RPMI7951 (cell line): ENCODE measurements at places on chromosomes 3 and 15. TPM values are rescaled to one million over a fixed set of nuclear protein-coding genes. Genes with fewer than 3 reads are reported as not detected.

DNA sequence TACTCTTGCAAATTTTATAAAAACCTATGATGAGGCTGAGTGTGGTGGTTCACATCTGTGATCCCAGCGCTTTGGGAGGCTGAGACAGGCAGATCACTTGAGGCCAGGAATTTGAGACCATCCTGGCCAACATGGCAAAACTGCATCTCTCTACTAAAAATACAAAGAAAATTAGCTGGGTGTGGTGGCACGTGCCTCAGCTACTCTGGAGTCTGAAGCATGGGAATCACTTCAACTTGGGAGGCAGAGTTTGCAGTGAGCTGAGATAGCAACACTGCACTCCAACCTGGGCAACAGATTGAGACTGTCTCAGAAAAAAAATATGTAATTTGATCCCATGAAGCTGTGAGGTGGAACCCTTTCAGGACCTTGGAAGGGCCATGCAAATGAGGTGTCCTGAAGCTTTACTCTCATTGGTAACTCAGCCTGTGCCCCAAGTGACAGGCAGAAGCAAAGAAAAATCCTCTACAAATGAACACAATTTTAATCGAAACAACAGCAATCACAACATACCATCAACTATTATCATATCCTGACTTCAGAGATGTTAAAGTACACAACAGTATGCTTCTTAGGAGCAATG, 84.6 kb upstream of the CDV3 start:
- peak; percentile 77 for DNase-seq

DNA sequence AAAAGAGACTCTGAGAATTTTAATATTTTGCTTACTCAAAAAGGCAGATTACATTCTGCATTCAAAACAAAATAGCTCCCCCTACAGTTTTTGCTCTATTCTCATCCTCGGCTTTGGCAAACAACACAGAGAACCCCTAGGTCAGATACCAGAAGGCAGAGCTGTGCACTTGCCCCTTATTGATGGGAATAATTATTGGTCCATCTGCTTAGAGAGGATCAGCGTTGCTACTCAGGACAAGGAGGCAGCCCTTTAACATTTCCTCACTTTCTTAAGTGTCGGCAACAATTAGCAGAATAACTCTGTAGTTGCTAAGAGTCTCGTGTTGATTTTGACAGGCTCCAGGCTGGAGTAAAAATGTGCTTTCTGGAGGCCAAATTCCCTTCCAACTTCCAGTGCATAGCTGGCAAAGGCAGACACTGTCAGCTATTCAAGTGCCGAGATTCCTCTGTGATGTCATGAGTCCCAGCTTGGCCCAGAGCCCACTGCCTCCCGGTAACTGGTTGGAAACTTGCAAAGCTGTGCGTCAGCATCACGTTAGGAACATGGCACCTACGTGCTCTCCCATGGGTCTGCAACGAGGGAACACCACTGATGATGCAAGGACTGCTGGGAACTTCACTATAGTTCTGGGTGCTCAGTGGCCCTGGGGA, 482.7 kb upstream of the ADAMTS9 start:
- peak; percentile 74 for DNase-seq

DNA sequence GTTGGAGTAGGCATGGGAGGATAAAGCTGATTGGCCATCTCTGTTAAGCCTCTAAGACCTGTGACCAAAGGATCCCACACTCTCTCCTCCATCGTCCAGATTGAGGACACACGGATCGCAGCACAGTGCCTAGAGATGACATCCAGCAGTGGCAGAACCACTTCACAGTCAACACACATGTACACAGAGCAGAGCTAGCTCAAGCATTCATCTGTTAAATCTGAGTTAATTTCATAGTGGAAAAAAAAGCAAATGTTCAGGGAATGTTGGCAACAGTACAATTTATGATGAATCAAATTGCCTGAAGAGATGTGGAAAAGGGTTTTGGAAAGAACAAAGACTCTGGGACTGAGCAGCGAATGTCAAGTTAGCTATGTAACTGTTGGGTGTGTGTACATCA, 108.1 kb upstream of the PLAAT1 start:
- peak; percentile 54 for DNase-seq

GRCh38 chr3:59816312-59816711, 766.5 kb upstream of the CFAP20DC start:
- no peak for DNase-seq

- DNase-seq, result no peak
Observed at GRCh38 chr3:21542656-21543379, 208.2 kb downstream of the ZNF385D start.

GRCh38 chr3:30486368-30486767, 120.0 kb upstream of the TGFBR2 start:
- DNase-seq, result no peak

- peak; percentile 79 for DNase-seq
Observed at GRCh38 chr3:13546667-13547171, 2.2 kb upstream of the FBLN2 start.

- peak; percentile 55 for DNase-seq
Observed at GRCh38 chr15:74396445-74397238, 29.2 kb upstream of the CYP11A1 start.

GRCh38 chr3:107753976-107754375, 231.2 kb downstream of the BBX start:
- no peak for DNase-seq

DNA sequence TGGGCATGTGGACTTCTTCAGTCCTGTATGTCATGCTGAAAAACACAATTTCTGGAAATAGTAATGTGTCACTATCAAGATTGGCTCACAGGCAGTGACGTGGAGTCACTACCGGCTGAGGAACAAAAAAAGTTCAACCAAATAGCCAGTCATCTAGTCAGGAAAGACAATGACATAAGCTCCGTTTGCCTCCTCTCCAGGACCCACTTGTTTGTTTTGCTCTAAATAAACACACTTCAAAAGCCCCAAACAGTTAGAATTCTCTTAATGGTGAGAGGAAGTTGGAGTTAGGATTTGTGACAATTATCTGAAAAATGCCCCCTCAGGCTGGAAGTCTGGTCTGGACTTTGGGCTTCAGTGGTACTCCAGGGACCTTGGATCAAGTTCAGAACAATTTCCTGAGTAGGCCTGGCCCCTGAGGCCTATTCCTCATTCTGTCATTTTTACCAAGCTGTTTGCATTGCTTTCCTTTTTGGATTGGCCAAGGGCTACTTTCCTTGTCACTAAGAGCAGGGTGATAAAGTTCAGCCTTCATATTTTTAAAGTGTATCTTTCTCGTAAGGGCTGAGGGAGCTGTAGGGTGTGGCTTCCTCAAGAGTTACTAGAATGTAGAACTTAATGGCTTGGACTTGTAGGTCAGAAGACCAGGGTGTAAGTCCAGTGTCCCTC, 98.9 kb downstream of the EOMES start:
- peak; percentile 76 for DNase-seq

Gene ANKRD34C
- total RNA-seq, result not detected in 2 replicates

DNA sequence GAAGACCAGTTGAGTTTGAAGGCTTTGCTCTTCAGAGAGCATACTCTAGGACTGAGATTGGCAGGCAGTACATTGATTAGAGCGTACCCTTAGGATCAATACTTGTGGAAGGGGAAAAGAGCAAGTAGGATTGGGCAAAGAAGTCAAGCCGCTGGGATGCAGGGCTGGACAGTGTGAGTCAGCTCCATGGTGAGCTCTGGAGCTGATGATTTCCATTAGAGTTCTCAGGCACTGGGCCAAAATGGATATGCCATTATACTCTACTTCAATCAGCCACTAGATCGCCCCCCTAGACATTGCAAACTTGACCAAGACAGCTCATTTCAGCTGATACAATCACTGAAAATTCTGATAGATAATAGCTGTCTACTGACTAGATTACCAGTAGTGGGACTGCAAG, 432.7 kb upstream of the ALCAM start:
- no peak for DNase-seq

Gene ERC2
- total RNA-seq, result 0.10 and 0.24 TPM in 2 replicates

DNA sequence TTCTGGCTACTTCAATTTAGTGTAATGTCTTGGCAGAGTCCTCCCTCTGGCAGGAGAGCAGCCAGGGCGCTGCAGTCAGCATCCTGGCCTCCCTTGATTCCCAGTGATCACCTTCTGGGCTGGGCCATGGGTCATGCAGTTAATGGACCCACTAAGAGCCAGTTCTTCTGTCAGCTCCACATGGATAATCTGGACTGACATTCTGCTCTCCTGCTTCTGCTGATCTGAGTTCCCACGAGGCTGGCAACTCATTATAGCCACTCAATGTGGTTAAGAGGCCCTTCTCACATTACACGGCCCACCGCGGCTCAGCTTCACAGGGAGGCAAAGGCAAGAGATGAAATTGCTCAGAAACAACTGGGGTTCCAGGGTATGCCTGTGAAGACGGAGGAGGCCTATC, 94.0 kb downstream of the WDR76 start:
- DNase-seq, result peak; percentile 78

- DNase-seq, result peak; percentile 84
Observed at GRCh38 chr15:51132384-51133139, 37.9 kb upstream of the TNFAIP8L3 start.

DNA sequence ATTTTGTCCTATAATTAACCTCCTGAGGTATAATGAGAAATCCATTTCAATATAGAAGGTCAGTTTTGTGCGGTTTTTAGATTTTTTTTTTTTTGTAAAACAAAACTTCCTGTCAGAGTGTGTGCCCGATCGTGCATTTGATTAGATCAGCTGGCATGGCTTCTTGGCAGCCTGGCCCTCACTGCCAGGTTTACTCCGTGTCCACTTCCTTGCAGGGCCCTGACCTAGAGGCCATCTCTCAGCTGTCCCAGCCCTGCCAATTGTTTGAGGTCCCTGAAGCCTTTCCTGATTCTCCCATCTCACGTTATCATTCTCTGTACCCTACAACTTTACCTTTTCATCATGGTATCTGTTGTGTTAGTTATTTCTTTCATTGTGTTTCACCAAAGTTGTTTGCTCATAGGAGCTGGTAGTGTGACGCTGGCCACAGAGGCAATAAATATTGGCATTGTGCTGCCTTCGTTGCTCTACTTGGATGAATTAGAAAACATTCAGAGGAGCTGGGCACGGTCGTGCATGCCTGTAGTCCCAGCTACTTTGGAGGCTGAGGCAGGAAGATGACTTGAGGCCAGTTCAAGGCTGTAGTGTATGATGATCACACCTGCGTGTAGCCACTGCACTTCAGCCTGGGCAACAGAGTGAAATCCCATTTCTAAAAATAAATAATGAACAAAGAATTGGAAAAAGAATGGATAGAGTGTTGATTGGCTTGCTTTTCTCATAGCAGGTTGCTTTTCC, 202.0 kb downstream of the GHSR start:
- DNase-seq, result peak; percentile 28

DNA sequence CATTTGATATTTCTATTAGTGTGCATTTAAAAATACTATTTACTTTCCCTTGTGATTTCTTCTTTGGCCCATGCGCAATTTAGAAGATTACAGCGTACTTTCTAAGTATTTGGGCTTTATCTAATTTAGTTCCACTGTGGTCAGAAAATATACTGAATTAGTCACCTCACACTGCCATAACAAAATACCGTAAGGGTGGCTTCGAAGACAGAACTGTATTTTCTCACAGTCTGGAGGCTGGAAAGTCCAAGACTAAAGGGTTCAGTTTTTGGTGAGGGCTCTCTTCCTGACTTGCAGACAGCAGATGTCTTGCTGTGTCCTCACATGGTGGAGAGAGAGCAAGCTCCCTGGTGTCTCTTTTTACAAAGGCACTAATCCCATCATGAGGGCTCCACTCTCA, 286.2 kb downstream of the ADAMTSL3 start:
- no peak for DNase-seq

DNA sequence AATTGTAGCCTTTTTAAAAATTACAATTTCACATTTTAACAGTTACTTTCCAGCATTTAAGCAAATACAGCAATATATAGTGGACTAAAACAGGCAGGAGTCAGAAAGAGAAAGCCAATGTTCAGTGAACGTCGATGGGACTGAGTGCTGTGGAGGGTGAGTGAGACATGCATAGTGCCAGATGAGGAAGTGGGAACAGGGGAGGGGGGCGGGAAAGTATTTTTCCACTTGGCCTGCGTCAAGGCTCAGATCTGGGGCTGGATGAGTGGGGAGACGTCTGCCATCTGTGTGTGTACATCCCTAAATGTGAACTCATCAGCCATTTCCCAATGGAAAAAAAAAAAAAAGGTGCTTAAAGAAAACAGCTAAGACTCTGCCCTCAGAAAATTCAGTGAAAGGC, 19.2 kb upstream of the RAD18 start:
- DNase-seq, result peak; percentile 46

Gene WDR93
- total RNA-seq, result 0.10 and 0.48 TPM in 2 replicates

DNA sequence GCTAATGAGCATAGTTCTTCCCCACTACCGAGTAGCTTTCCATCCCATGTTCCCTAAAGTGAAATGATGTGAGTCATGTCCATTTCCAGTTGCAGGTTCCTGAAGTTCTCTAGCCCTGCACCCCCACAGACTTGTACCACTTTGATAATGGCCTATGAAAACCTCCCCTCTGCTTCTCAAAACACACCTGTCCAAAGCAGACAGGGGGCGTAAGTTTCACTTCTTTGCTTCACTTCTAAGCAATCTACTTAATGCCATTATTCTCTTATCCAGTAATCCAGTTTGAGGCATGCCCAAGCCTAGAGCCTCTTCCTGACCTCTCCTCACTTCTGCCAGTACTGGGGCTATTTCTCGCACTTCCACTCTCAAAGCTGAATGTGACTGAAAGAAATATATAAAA, 305.1 kb downstream of the IGSF11 start:
- no peak for DNase-seq
